Fibroblast of lung (primary cell): ENCODE measurements at places on chromosomes 7 and 10. TPM values are rescaled to one million over a fixed set of nuclear protein-coding genes. Genes with fewer than 3 reads are reported as not detected.
A peak's percentile ranks its signal among the peaks of the same experiment; 100 is the strongest.

PCLO gene
- total RNA-seq = 0.17 TPM in 1 of 2 replicates, not detected in the other

SPAG6 gene
- total RNA-seq = under 0.01 TPM in 1 of 2 replicates, not detected in the other

ASB10 gene
- total RNA-seq = not detected in 2 replicates

GRCh38 chr10:70799124-70799523 is 13.9 kb upstream of the TBATA start:
- DNase-seq = peak; percentile 35

DNA sequence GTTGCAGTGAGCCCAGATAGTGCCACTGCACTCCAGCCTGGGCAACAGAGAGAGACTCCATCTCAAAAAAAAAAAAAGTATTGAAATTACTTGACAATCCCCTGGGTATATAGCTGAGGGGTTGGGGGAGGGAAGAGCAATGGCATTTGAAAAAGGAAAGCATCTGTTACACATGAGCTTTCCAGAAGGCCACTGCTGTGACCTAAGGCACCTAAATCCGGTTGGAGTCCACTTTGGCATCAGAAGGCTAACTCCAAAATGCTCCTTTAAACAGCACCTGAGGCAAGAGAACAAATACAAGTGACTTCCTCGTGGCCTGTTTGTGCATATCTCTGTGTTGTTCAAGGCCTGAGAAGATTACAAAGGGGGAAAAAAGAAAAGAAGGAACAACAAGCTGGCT is 74.8 kb upstream of the PALS2 start:
- DNase-seq = no peak

PRF1 gene
- total RNA-seq = not detected in 2 replicates

DNA sequence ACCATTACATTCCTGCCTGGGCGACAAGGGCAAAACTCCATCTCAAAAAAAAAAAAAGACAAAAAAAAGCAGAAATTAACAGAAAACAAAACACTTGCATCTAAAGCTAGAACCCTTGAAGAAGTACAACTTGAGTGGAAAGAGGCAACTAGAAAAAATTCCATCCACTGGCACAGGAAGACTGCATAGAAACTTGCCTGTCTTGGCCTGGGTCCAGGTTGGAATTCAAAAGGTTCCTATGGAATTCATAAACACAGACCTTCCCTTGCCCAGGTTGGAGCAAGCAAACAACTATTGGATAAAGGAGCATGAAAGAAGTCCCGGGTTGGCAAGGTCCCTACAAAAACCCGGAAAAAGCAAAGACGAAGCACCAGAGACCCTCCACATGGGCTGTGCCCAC is 69.8 kb downstream of the CCDC71L start:
- DNase-seq = no peak

DNA sequence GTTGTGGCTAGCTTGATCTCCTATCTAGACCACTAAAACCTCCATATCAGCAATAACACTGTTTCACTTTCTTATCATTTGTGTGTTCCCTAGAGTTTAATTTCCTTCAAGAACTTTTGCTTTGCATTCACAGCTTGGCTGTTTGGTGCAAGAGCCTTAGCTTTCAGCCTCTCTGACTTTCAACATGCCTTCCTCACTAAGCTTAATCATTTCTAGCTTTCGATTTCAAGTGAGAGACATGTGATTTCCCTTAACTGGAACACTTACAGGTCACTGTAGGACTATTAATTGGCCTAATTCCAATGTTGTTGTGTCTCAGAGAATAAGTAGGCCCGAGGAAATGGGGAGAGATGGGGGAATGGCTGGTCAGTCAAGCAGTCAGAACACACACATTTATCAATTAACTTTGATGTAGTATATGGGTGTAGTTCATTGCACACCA is 10.6 kb upstream of the BPGM start:
- no peak for DNase-seq

- DNase-seq = no peak
Measured at GRCh38 chr10:72001033-72001395, 36.8 kb downstream of the CHST3 start.

- DNase-seq = peak; percentile 100
Measured at GRCh38 chr7:105776068-105776790, 100.2 kb downstream of the ATXN7L1 start.

DNA sequence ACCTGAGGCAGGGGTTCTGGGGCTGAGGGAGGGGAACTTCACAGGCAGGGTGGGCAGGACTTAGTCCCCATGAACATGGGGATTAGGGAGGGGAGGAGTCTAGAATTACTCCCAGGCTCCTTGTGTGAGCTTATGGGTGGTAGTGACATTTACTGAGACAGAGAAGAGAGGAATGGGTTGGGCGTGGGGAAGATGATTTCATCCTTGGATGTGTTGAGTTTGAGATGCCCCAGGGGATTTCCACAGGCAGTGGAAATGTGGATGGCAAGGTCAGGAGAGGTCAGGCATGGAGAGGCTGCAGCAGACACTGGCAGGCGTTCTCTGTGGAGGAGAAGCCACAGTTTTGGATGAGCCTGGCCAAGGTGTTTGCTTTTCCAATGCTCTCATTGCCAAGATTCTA is 26.4 kb upstream of the GSDME start:
- no peak for DNase-seq
